ENCODE measurements at places on chromosomes 13 and 19. TPM values are rescaled to one million over a fixed set of nuclear protein-coding genes. Genes with fewer than 3 reads are reported as not detected.

DNA sequence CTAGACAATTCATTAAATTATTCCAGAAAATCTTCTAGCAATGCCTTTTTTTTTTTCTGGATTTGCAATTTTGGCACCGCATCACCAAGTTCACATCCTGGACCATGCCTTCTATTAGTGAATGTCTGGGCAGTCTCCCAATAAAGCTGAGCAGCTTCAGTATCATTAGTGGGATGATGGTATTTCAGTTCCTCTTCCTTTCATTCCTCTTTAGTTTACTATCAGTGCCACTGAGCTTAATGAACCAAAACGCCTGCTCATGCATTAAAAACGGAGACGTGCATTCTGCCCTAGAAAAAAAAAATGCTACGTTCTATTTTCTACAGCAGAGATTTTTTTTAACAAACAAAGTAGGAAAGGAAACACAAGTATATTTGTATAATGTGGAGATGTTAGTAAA lies 343.0 kb downstream of the PCDH9 start:
- no peak for DNase-seq

DNA sequence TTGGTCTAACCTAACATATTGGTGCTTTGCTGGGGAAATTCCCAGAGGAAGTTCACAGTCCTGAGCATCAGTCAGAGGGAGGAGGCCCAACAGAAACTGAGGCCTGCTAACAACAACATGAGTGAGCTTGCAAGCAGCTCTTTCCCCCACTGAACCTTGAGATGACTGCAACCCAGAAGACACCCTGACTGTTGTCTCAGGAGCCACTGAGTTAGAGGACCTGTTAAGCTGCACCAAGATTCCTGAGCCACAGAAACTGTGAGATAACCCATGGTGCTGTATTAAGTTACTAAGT lies 193.2 kb upstream of the UBL3 start:
- DNase-seq = no peak

GRCh38 chr13:80036845-80037504 lies 304.0 kb downstream of the SPRY2 start:
- DNase-seq = no peak

The MTMR6 gene
- 18.4 TPM for total RNA-seq

DNA sequence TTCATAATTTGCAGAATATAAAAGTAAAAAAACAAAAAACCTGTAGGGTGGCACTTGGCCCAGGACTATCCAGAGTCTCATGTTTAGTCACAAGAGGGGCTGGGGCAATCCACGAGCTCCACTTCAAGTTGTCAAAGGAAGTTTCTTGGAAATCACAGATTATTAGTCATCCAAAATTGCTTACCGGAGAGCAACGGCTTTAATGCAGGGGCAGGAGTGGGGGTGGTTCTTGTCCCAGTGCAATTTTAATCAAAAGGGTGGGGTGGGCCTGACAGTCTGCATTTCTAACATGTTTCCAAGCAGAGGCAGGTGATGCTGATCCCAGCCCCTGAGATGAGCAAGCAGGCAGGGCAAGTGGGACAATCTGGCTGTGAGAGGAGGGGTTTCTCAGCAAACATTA lies 233.9 kb downstream of the ABCC4 start:
- no peak for DNase-seq

- DNase-seq = no peak
Observed at GRCh38 chr13:29456419-29456818, 139.1 kb downstream of the SLC7A1 start.

Measured in ureter (tissue), 1 donor.